ENCODE measurements at places on chromosomes 2 and 18. TPM values are rescaled to one million over a fixed set of nuclear protein-coding genes. Genes with fewer than 3 reads are reported as not detected.

DNA sequence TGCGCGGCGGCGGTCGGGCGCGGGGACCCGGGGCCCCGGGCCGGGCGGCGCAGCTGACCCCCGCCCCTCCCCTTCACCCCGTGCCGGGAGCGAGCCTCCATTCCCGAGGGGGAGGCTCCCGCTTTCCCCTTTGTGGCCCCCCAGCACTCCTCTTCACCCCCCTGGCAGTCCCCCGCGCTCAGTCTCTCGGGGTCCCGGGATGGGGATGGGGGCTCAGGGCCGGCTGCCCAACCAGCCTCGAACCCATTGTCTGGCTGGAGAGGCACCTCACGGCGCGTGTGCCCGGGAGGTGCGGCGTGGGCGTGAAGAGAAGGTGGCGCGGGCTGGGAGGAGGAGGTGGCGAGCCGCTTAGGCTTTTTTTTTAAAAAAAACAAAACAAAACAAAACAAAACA, 748 bp downstream of the FMNL2 start:
- DNase-seq, result no peak

GRCh38 chr18:32111706-32112105, 20.0 kb downstream of the RNF138 start:
- no peak for DNase-seq

FHOD3 gene
- 10.1 TPM for total RNA-seq

C2orf72 gene
- total RNA-seq, result 0.11 TPM

SLC23A3 gene
- total RNA-seq, result 1.2 TPM

DNA sequence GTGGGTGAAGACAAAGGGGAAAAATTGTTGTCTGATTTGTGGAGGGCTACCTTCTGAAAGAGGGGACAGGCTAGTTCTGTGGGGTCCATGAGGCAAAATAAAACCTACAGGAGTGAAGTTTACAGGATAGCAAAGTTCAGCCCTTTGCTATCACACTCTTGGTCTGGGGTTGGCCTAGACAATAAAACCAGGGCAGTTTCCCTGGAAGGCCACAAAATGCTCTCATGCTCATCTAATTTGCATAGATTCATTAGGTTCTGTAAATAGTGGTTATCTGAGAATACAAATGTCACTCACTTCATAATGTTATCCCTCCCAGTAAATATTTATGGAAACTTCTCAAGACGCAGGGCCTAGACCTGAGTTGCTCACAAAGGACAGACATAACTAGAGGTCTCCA, 63.6 kb downstream of the INSIG2 start:
- DNase-seq, result no peak

GRCh38 chr2:230578106-230578505, 134.5 kb upstream of the CAB39 start:
- no peak for DNase-seq

- peak; percentile 67 for DNase-seq
These were observed 576 bp downstream of the NYAP2 start for GRCh38 chr2:225400060-225400511.

DNA sequence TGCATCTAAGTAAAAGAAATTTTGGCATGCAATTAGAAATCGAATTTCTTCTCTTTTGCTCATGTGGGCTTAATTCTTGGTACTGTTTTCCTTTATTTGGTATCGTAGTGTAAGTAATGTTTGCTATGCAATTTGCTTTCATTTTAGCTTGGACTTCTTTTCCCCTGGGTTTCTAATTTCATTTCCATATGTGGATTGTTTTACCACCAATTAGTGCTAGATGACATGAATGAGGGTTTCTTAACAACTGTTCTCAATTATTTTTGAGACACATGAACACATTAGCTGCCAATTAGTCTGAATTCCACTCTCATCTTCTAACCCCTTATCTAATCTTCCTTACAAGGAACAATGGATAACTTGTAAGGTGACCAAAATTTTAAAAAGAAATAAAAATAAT, 1047.2 kb upstream of the PIK3C3 start:
- DNase-seq, result no peak

DNA sequence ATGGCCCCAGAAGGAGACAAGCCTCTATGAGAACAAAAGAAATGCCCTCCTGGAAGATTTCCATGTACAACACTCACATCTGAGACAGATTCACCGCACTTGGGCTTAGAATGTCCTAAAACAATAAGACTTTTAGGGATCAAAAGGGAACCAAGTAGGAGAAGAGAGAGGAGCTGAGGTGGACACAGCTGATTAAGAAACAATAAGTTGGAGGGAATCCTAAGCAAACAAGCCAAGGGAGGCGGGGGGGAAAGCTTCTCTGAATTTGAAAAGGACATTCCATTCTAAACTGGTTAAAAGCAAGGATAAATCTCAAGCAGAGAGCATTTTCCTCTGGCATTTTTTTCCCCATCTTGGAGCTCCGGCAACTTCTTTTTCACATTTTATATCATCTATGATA, 9.9 kb downstream of the ACVR1 start:
- DNase-seq, result peak; percentile 46

DNA sequence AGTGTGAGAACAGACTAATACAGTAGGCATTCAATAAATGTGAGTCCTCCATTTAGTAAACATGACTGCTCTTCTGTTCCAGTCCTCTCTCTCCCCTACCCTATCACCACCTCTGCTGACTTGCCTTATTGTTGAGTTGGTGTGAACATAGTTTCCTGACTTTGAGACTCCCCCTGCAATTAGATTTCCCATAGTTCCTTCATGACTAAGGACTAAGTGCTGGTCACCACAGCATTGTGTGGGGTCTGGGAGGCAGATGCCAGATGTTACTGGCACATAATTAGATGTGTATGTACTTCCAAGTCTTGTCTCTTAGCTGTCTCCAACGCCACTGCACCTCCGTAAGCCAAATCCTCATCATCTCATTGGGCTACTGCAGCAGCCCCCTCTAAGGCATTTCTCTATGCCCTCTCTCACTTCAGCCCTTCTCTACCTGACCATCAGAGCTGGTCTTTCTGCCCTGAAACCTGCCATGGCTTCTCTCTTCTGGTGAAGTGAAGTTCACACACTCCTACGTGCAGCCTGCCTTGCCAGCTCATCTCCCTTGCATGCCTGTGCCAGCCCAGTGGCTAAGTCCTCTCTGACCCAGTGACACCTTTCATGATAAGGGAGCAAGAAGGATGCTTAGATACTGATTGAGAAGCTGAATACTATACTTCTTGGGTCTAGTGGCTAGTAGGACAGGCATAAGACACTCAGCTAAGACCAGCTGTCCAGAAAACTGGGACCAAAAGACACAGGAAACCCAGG, 81.6 kb upstream of the ALPP start:
- peak; percentile 8 for DNase-seq

- peak; percentile 87 for DNase-seq
These were observed 292.9 kb downstream of the XIRP2 start for GRCh38 chr2:167181134-167181533.

GRCh38 chr2:157172239-157172638, 85.3 kb upstream of the GALNT5 start:
- DNase-seq, result peak; percentile 87

SNORC gene
- 0.63 TPM for total RNA-seq

DNA sequence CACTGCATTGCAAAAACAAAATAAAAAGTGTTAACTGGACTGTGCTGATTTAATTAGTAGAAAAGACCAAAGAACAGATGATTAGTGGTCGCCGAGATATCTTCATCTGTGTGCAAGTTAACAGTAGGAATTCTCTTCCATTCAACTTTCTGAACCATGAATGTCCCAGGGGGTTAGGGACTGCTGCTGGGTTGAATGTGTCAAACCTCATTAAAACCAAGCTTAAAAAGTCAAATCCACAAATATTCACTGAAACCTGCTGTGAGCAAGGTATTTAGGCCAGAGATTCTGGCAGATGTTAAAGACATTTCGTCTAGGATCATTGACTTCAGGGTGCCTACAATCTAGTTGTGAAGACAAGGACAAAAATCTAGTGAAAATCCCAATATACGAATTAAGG, 58.7 kb downstream of the STPG4 start:
- no peak for DNase-seq

CSRNP3 gene
- total RNA-seq, result 0.43 TPM

ARHGAP25 gene
- total RNA-seq, result not detected
